ENCODE measurements at places on chromosomes 6 and 20.

DNA sequence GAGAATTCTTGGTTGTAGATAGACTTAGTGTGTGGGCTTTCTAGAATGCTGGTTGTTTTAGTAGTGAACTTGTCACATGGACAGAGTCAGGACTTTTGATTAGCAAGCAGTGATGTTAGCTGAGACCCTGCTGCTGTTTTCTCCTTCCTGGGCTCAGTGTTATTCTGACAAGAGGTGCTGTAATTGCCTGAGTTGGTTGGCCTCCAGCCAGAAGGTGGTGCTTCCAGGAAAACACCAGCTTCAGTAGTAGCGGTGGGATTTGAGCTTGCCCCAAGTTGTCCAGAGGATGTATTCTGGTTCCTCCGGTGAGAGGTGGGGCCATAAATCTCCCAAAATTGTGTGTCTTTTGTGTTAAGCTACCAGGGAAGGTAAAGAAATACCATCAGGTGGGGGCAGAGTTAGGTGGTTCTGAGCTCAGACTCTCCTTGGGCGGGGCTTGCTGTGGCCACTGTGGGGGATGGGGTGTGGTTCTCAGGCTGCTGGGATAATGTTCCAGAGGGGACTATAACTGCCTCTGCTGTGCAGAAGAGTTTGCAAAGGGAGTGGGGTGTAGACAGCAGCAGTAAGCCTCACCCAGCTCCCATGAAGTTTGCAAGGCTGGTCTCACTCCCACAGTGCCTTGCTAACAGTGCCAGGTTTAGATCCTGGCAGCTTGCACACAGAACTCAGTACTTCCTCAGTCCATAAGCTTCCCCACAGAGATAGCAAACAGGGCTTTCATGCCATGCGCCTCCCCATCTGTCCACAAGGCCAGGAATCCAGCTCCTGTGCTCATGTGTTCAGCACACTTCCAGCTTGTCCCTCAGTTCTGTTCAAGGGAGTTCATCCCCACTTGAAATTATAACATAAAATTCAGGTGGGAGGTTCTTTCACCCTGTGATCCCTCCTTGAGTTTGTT is 278.4 kb upstream of the PTCHD4 start:
- DNase-seq = no peak

- no peak for DNase-seq
These were observed 19.1 kb upstream of the SIRPG start for GRCh38 chr20:1676650-1677049.

DNA sequence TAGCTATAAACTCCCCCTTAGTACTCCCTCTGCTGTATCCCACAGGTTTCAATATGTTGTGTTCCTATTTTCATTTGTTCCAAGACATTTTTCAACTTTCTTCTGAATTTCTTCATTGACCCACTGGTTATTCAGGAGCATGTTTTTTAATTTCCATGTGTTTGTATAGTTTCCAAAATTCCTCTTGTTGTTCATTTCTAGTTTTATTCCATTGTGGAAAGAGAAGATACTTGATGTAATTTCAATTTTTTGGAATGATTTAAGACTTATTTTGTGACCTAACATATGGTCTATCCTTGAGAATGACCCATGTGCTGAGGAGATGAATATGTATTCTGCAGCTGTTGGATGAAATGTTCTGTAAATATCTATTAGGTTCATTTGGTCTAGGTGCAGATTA is 497.2 kb downstream of the BCKDHB start:
- DNase-seq = no peak

GRCh38 chr6:101276066-101276465 is 117.4 kb upstream of the GRIK2 start:
- DNase-seq = no peak

- no peak for DNase-seq
These were observed 388.0 kb downstream of the GJA1 start for GRCh38 chr6:121823437-121823851.

All from nucleus accumbens (tissue), 56 donors.